ENCODE measurements at places on chromosomes 7 and 10.

DNA sequence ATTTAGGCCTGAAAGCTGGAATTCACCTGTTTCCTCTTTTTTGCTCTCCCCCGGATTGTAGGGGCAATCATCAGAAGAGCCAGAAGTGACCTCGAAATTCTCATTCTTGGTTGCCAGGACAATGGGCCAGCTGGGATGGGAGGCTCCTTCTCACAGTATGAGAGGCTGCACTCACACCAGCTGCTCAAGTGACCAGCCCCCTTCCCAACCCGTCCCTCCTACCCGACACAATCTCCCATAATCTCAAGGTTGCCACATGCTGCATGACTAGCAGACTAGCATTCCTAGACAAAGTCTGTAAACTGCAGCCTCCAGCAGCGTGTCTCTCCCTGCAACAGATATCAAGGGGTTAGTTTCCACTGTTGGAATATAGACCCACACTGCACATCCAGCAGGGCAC is 110.3 kb downstream of the C1GALT1 start:
- DNase-seq, result no peak

- DNase-seq, result peak; percentile 37
Measured at GRCh38 chr10:129101232-129101980, 365.6 kb upstream of the MGMT start.

DNA sequence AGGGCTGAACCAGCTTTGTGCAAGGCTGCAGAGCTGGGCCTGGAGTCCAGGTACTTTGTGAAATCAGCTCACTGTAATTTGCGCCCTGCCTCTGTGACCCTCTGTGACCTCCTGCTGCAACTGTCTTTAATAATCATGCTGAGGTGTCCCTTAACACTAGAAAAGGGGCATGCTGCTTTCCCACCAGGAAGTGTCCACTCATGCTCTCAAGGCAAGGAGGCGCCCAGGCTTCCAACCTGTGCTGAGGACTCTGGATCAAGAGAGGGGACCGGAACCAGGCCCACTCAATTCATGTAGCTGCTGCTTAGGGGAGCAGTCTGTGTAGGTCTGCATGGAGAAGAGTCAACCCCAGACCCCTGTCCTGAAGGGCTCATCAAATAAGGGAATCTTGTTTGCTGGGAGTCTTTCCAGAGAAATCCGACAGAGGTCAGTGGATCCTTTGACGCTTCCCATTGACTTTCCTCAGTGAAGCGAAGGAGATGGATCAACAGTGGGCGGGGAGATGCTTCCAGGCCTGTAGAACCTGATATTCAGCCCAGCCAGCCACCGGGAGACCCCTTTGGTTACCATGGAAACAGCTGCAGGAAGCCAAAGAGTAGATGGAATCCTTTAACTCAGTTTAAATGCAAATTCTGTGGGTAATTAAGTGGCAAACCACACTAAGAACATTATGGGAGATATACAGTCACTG is 945.9 kb downstream of the GRID1 start:
- DNase-seq, result peak; percentile 2

GRCh38 chr7:4042402-4043045 is 639.6 kb upstream of the FOXK1 start:
- DNase-seq, result peak; percentile 84

- no peak for DNase-seq
Measured at GRCh38 chr7:148819697-148820360, 64.3 kb downstream of the EZH2 start.

DNA sequence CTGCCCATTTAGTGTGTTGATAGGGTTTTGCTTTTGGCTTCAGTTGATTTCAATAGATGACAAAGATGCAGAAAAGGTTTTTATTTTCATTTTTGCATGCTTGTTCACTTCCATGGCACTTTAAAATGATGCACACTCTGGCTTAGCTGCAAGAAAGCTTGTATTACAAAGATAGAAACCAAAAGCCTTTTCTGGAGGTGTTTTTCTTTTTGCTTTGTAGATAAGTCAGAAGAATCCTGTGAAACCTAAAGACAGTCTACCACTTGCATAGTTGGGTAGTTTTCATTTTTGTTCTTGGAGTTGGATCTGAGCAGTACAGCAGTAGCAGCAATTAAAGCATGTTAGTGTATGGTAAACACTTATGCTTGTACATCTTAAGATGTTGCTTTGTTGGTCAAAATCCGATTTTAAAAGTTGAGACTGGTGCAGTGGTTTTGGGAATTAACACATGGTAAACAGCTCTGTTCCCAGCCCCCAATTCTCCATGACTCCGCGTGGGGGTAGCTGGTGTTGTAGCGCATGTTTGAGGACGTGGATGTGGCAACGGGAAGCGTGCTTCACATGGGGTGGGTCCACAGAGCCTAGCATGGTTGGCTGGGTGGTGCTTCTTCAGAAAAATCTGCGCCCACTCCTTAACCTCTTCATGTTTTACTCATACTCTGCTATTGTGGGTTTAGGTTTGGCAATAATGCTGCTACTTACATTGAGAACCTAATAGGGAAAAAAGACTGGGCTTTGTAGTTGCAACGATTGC is 19.8 kb downstream of the CCNY start:
- no peak for DNase-seq

DNA sequence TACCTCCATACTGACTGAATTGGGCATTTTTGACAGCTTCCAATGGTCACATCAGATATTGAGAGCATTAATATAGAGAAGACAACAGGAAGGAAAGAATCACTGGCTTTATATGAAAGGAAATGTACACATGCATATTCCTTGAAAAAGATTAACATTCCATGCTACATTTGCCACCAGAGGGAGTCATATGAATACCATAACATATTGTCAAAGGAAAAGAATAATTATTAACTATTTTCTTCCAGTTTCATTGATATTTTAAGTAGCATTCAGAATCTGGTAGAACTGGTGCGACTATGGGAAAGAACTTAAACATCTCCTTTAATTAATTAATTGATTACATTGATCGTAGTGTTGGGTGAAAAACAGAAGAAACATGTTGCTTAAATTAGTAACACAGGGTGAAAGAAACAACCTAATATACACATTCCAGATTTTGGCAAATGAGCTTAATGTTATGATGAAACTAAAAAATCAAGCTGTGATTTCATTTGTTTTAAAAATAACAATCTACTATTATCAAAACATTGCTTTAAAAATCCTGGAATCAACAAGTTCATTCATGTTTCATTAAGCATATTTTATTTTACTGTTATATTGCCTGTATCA is 71.5 kb downstream of the GPR85 start:
- peak; percentile 23 for DNase-seq

- no peak for DNase-seq
Measured at GRCh38 chr10:65291286-65291685, 1634.5 kb upstream of the LRRTM3 start.

- no peak for DNase-seq
Measured at GRCh38 chr7:33431543-33431942, 302.2 kb downstream of the BBS9 start.

DNA sequence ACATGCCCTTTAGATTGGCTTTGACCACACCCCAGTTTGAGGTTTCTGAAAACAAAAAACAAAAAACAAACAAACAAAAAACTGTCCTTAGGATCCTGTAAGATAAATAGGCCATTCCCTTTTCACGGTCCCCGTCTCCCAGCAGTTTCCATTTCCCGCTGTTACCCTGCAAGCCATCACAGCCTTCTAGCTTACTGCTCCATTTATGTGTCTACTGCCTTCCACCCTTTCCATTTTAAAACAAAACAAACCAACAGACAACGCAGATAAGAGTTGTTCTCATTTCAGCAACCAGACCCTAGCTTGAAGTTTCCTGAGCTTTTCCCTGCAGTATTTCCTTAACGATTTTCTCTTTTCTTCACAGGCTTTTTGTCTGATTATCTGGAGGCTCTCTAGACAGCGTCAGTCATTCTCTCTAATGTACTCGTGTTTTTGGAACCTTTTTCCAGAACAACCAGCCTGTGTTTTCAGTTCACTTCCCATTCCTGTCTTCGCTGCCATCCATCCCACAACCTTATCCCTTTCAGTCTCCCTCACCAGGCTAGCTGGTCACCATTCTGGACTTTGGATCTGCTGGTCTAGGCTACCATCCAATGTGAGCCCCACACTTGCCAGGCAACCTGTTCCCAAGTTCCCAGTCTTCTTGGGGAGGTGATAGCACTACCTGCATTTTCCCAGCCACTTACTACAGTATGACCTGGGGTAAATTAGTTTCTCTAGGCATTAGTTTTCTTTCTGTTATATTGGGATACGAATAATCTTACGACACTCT is 317.3 kb upstream of the FZD1 start:
- no peak for DNase-seq

GRCh38 chr10:66483966-66484365 is 441.9 kb upstream of the LRRTM3 start:
- DNase-seq, result no peak

DNA sequence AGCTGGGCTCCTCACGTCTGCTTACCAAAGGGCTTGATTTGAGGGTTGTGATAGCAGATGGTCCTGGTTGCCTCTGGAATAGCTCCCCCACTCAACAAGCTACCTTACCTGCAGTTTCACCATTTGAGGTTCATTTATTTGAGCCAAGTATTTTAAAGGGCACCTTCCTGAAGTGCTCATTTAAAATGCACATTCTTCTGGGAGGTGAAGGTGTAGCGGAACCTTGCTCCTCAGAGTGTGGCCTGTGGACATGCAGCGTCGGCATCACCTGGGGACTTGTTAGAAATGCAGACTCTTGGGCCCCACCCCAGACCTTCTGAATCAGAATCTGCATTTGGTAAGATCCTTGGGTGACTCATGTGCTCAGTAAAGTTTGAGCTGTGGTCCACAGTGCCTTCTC is 2.3 kb downstream of the CDH23 start:
- DNase-seq, result no peak

DNA sequence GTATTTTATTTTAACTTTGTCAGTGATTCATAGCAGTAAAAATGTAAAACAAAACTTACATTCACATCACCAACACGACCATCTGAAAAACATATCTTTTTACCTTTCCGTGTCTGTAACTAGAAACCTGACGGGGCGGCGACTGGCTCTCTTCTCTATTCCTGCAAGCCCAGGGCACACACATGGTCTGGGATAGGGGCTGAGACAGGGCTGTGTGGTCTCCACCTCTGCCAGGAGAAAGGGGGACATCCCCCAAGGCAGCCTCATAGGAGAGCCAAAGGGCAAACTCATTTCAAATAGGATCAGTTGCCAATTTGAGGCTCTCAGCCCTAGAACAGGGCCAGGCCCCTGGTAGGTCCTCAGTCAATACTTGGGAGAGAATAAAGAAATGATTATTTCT is 359.4 kb downstream of the TCERG1L start:
- DNase-seq, result no peak

DNA sequence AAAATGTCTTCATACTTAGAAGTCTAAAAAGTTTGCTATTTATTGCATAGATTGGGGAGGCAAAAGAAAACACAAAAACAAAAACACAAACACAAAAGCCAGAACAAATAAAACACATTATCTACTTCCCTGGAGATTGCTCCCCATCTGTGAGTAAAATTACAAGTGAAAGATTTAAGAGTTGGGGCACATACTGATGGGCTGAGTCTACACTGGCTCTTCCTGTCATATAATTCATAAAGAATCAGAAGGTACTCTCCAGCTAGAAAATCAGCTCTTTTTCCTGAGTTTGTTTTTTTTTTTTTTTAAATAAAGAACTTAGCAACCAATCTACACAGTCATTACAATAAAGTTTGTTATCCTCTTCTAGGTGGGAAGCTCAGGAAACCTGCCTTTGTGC is 192.4 kb upstream of the LRRN3 start:
- DNase-seq, result no peak

- DNase-seq, result no peak
Measured at GRCh38 chr10:48199580-48200377, 74.7 kb downstream of the FRMPD2 start.

GRCh38 chr7:155831807-155832524 is 19.7 kb upstream of the SHH start:
- no peak for DNase-seq

GRCh38 chr10:55631071-55631654 is 729.9 kb downstream of the ZWINT start:
- DNase-seq, result no peak

DNA sequence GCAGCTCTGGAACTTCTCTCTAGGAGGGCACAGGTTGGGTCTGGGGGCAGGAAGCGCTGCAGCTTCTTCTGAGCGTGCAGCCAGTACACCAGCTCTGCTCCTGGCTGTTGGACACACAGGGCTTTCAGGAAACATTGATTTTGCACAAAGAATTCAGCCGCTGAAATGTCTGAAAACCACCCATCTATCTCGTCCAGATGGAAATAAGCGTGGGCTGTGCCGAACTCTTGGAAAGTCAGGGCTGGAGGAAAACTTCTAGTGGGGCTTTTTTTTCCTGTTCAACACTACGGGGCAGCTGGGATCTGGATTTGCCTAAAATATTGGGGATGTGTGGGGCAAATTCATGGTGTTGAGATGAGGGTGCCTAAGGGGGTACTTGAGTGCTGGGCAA is 31.2 kb downstream of the PALD1 start:
- no peak for DNase-seq

GRCh38 chr10:128178302-128178958 is 52.2 kb upstream of the MKI67 start:
- no peak for DNase-seq

DNA sequence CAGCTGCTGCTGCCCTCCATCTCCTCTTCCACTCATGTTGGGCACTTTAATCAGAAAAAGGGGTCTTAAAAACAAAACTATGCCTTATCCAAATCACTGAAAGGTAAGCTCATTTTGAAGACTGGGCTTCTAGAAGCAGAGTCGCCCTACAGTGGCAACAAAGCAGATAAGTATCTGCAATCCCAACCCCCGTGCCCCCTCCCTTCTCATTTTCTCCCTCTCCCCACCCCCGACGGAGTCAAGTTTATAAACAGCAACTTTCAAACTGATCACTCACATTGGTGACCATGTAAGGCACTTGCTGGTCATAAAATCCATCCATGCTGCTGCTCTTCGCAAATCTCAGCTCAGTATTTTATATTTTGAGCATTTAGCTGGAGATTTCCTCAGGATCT is 738 bp downstream of the ETV1 start:
- no peak for DNase-seq

DNA sequence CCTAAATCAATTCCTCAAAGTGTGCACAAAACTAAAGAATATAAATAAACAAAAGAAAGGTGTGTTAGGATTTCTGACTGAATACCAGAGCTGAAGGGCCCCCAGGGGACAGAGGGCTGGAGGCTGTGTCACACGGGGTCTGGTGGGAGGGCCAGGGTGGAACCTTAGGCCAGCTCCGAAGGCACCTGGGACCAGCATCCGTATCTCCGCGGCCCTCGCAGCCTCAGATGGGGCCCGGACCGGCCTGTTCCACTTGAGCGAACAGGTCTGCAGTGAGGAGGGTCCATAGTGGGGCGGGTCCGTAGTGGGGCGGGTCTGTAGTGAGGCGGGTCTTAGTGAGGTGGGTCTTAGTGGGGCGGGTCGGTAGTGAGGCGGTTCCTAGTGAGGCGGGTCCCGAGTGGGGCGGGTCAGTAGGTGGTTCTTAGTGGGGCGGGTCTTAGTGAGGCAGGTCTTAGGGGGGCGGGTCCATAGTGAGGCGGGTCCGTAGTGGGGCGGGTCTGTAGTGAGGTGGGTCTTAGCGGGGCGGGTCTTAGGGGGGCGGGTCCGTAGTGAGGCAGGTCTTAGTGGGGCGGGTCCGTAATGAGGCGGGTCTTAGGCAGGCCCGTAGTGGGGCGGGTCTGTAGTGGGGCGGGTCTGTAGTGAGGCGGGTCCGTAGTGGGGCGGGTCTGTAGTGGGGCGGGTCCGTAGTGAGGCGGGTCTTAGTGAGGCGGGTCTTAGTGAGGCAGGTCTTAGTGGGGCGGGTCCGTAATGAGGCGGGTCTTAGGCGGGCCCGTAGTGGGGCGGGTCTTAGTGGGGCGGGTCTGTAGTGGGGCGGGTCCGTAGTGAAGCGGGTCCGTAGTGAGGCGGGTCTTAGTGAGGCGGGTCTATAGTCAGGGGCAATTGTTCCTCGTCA is 15.1 kb downstream of the GPR146 start:
- no peak for DNase-seq
